Left cardiac atrium (tissue), 4 donors: ENCODE measurements at places on chromosomes 16 and 17.
A peak's percentile ranks its signal among the peaks of the same experiment; 100 is the strongest.

DNA sequence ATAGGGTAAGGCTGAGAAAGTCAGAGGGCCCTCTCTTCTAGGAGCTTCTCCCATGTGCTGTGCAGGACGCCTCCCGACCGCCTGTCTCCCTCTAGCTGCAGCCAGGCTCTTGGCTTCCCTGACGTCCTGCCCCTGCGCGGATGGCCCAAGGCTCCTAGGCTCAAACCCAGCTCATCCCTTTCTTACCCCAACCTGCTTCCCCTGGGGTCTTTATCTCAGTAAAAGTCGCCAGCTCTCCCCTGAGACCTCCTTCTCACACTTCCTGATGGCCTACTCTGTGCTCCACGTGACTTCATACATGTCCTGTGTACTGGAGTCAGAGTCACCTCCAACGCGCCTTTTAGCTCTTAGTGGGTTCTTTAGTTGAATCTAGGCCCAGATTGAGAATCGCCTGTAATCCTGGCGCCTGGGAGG lies 1.1 kb upstream of the ZNF747 start:
- DNase-seq = peak; percentile 81

DNA sequence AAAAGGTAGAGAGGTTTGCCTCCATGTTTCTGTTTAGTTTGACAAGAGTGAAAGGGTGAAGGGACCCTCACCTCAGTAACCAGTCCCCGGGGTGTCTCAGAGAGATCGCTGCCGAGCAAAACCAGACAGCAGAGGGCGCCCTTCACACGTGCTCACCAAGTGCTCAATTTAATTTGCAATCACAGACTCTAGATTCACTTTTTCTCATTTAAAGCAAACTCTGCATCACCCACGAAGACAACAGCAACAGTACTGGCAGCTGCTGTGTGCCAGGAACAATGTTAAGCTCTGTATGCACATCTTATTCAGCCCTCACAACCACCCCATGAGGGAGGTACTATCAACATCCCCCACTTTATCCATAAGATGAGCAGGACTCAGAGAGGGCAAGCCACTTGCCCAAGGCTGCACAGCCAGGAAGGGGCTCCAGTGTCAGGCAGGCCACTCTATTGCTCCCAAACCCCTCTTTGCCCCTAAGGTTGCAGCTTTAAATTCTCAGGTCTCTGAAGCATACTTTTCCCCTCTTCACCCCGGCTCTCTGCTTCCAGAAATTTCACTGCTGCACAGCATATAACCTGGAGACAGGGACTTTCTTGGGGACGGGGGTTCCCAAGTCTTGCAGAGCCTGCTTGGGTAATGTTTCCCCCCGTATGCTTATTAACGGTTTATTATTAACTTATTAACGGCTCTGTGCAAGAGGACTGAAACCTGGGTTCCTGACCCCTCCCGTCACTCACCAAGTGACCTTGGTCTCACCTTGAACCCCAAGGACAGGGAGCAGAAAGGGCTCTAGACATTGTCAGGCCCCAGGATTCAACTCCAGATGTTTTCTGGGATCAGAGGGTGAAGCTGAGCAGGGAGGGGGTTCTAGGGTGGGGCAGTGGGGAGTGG lies 70.9 kb downstream of the CNGB1 start:
- DNase-seq = peak; percentile 78

GRCh38 chr17:82837586-82838320 lies 2.1 kb downstream of the ZNF750 start:
- no peak for DNase-seq

GRCh38 chr17:77329741-77330531 lies 189.2 kb downstream of the SEC14L1 start:
- no peak for DNase-seq

DNA sequence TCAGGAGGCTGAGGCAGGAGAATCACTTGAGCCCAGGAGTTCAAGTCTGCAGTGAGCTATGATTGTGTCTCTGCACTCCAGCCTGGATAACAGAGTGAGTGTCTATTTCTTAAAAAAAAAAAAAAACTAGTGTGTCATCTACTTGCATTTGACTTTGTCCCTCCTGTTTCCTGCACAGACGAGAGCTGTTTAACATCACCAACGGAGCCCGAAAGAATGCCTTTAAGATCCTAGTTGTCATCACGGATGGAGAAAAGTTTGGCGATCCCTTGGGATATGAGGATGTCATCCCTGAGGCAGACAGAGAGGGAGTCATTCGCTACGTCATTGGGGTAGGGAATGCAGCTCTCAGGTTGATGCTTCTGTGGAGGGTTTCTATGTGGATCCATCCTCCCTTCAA lies 13.4 kb downstream of the ITGAM start:
- no peak for DNase-seq

DNA sequence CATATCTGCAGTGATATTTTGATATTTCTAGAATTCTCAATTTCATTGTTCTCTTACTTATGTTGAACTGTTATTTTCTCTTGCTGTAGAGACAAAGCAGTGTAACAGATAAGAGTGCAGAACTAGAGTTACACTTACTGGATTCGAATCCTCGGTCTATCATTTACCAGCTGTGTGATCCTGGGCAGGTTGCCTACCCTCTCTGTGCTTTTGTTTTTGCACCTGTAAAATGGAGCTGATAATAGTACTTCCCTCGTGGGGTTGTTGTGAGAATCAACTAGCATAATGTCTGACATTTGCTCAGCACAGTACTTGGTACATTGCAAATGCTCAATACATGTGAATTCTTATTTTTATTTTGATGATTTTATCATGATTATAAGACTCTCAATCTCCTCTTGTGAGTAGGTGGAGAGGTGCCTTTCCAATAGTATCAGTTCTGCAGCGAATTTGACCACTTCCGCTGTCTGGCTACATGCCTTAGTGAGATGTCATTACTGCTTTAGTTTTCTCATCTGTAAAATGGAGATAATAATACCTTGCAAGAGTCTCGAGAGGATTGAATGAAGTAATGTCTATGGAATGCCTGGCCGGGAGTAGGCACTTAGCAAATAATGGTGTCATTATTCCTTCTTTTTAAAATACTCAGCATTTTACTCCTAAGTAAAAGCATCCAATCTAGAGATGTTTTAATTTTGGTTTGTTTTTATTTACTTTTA lies 312.2 kb upstream of the MAF start:
- DNase-seq = no peak

DNA sequence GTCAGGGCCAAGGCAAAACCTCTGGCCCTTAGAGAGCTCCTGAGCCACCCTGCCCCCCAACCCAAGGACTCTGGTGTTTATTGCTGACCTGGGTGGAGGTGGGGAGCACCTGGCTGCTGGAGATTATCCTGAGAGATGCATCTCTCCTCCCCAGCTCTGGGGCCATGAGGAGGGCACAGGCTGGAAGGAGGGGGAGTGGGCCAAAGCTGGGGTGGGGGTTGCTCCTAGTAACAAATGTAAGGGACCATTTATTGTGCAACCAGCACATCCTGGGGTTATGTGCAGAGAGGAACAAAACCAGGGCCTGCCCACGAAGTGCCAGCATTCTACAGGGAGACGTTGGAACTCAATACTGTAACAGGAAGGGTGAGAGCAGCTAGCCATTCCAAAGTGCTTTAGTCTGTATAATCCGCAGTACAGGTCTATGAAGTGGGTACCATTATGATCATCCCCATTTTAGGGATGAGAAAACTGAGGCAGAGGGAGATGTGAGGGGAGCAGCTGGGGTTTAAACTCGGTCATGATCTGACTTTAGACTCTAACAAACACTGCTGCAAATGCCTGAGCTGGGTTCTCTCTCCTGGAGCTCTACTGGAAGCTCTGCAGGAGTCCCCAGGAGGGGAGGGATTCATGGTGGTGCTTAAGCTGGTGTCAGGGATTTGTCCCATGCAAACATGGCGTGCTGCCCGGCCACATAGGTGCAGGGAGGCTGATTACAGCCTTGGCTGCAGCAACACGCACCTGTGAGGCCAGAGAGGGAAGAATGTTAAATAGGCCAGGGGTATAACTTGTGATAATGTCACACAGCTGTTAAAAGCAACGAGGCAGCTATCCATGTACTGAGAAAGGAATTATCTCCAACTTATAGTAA lies 1.4 kb upstream of the RHBDF2 start:
- DNase-seq = no peak

GRCh38 chr17:73342541-73343167 lies 30.9 kb upstream of the CDC42EP4 start:
- no peak for DNase-seq

- DNase-seq = no peak
These were observed 89.1 kb downstream of the NLK start for GRCh38 chr17:28131599-28131998.

GRCh38 chr17:82106688-82107305 lies 8.8 kb upstream of the FASN start:
- DNase-seq = no peak

DNA sequence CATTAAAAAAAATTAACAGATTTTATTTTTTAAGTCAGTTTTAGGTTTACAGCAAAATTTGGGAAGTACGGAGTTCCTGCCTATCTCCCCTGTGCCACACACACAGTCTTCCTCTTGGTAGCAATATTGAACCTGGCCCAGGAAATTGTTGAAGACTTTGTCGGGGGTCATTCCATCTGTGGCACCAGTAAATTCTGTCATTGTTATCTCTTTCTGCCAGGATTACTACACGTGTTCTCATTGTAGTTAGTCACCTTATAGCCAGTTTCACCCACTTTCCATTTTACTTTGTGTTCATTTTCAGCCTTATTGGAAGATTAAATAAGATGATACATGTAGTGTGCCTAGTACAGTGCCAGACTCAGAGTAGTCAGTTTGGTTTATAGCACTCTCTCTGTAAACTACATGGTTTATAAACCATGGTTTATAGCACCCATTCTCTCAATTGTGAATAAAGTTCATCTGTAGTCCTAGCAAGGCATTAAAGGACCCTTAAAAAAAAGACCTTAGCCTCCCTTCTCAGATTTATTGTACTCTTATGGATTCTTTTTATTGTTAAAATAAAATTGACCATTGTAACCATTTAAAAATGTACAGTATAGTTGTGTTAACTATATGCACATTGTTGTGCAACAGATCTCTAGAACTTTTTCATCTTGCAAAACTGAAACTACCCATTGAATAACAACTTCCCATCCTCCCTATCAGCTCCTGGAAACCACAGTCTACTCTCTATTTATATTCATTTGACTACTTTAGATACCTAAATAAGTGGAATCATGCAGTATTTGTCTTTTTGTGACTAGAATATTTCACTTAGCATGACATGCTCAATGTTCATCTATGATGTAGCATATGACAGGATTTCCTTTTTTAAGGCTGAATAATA lies 36.1 kb downstream of the NLK start:
- DNase-seq = no peak

GRCh38 chr17:50534222-50534978 lies 1.9 kb downstream of the EPN3 start:
- peak; percentile 48 for DNase-seq

DNA sequence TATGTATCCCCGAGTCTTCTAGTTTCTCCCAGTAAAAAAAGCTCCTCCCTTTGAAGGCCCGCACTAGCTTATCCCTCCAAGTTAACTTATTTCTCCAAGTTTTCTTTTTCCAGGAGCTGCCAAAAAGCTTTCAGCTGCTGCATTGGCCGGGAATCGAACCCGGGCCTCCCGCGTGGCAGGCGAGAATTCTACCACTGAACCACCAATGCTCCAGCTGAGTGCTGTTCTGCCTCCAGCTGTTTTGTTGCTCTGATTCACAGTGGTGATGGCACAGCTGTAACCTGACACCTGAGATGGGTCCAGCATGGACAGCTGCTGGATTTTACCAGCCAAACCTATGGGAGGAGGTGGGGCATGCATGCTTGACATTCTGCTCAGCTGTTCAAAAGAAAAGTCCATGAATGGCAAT lies 22.1 kb downstream of the VAC14 start:
- DNase-seq = no peak

DNA sequence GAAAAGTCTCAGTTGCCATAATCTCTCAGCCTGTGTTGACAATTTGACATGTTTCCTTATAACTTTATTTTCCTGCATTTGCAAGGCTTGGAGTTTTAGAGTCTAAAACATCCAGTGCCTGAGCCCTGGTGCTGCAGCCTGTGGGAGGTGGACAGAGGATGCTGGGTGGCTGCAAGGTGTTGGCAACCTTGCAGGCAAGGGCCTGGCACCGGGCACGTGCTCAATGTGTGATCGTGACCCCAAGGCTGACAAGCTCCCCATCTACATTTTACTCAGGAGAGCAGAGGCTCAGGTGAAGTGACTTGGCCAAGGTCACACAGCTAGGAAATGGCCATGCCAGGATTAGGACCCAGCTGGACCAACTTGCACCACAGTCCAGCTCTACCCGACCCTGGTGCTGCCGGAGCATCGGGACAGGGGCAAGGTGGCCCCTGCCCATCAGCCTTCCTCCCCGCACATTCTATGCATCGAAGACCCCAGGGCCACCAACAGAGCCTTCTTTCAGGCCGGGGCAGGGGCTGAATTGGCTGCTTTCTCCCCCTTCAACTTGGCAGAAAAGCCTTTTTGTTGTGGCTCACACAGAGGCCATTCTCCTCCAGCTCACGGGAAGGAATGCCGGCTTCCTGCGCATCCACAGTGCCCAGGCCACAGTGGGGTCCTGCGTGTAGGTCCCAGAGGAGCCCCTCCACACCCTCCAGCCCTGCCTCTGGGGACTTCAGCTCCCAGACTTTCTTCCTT lies 23.1 kb downstream of the MMP15 start:
- DNase-seq = no peak

GRCh38 chr16:87465306-87465705 lies 27.5 kb downstream of the ZCCHC14 start:
- peak; percentile 77 for DNase-seq

- no peak for DNase-seq
These were observed 30.2 kb downstream of the MSI2 start for GRCh38 chr17:57286399-57287105.

GRCh38 chr17:81396722-81397313 lies 1.6 kb downstream of the BAHCC1 start:
- peak; percentile 64 for DNase-seq

- no peak for DNase-seq
These were observed at the start of gene NOD2 for GRCh38 chr16:50692999-50693781. NOD2 (plus strand) TSS chr16:50693606; CDS start chr16:50699496, 5,890 bp downstream.

- DNase-seq = no peak
These were observed 35.7 kb downstream of the MYH13 start for GRCh38 chr17:10337136-10337535.

DNA sequence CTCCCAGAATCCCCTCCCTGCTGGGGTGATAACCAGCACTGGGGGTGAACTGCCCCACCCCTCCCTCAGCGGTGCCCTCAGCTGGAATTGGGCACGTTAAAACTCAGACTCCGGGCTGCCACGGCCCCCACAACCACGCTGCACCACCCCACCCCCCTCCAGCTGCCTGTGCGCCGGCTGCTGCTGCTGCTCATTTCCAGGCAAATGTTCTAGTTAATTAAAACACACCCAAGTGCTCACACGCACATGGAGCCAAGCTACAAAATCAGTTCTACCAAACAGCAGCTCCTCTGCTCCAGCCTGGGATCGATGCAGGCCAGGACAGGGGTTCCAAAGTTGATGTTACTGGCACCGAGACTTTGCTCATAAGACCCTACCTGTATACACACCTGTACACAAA lies 180.5 kb downstream of the ZNF423 start:
- no peak for DNase-seq

- DNase-seq = peak; percentile 63
These were observed 42.1 kb upstream of the BHLHA9 start for GRCh38 chr17:1227917-1228780.

GRCh38 chr16:82684256-82684655 lies 57.5 kb downstream of the CDH13 start:
- DNase-seq = no peak

- DNase-seq = no peak
These were observed 459 bp upstream of the MARCHF10 start for GRCh38 chr17:62808576-62808970.

- peak; percentile 88 for DNase-seq
These were observed 27.5 kb downstream of the ZFHX3 start for GRCh38 chr16:73020409-73020884.
